ENCODE measurements at places on chromosomes 3 and 15.
A peak's percentile ranks its signal among the peaks of the same experiment; 100 is the strongest.

DNA sequence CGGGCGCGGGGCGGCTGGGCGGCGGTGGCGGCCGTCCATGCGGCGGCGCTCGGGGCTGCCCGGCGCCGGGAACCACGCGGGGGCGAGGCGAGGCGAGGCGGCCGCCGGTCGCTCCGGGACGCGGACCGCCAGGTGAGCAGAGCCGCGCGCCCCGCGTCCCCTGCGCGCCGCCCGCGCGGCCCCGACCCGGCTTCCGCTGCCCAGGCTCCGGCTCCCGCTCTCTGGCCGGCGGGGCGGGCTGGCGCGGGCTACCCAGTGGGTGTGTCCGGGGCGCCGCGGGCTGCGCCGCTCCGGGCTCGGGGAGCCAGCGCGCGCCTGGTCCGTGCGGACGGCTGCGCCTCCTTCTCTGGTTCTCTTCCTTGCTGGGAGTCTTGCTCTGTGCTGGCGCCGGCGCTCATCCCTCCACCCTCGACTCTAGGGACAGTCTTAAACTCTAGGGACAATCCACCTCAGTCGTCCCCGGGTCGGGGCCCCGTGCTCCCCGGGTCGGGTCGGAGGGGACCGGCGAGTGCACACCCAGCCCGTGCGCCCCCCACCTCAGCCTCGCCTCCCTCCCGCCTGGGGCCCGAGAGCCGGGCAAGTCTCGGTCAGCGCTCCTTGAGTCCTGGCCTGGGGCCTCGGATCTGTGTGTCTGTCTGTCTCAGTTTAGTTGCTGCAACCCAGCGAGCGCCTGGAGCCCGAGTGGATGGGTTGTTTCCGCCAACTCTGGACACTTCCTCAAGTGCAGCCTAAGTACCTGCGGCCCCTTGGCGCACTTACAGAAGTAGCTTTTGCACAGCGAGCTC is 488 bp downstream of the THSD4 start:
- DNase-seq: peak; percentile 15

GRCh38 chr3:5727743-5728484 is 540.4 kb downstream of the EDEM1 start:
- DNase-seq: no peak

DNA sequence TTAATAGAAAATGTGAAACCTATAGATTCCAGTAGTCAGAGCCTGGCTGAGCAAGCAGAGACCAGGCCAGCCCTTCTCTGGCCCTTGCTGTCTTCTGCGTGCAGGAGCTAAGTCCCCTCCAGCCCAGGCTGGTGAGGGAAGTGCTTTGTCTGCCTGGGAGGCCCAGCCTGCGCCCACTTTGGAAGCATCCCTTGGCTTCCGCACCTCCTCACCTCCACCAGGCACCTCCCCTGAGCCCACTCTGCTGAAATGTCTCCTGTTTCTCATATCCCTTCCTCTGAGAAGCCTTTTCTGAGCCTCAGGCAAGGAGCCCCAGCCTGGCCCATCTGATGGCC is 45.3 kb downstream of the ALDH1L1 start:
- DNase-seq: no peak

DNA sequence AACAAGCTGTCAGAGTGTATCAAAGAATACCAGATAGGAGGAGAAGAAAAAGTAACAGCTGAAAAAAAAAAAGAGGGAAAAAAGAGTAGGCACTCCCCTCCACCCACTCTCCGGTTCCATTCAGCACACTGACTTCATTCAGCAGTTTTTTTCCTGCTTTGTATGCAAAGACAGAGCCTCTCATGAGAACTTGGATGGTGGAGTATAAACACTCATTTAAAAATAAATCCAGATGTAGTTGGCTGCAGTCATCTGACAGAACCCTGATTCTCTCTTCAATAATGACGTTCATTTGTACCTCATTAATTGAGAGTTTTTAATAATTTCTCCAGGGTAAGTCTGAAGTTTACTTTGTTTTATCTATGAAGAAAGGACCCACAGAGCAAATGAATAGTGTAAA is 81.0 kb downstream of the TMEM108 start:
- no peak for DNase-seq

GRCh38 chr3:14725013-14725412 is 50.1 kb downstream of the C3orf20 start:
- DNase-seq: no peak

GRCh38 chr15:39354189-39354588 is 226.7 kb upstream of the THBS1 start:
- peak; percentile 42 for DNase-seq

DNA sequence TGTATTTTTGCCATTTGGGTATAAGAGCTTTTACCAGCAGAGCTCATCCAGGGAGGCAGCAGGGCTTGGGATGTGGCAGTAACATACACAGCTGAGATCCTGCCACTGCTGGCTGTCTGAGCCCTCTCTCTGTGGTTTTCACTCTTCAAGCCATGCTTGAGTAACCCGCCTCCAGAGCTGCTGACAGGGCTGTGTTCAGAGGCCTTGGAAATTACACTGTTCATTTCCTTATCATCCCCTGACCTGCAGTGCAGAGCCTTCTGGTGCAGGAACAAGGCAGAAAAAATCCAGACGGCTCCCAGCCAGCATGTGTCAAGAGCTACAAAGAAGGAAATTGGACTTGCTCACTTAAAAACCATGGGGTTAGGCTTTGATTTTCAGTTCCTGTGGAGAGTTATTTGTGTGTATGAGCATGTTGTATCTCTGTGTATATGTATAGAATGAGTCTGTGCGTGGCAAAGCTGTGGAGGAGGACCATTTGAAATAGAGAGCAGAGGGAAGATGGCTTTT is 47.0 kb downstream of the ZNF609 start:
- peak; percentile 92 for DNase-seq

- peak; percentile 31 for DNase-seq
Observed at GRCh38 chr3:42159706-42160472, 68.7 kb downstream of the TRAK1 start.

DNA sequence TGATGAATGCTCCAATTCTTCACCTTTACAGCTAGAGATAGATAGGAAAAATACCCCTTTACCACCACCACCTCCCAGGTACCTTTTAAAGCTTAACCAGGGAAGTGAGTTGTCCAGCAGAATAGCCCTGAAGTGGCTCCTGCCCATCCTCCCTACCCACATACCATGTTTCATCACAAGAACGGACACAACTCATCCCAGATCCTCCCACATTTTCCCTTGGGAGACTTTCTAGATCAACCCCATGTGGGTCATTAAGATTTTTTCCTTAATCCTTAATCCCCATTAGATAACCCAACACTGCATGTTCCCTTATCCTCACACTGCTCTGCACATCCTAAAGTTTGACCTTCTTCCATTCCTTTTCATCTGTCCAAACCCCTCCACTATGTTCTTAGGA is 69.3 kb downstream of the CHST2 start:
- no peak for DNase-seq

- no peak for DNase-seq
Observed at GRCh38 chr3:13305623-13306022, 114.5 kb downstream of the NUP210 start.

DNA sequence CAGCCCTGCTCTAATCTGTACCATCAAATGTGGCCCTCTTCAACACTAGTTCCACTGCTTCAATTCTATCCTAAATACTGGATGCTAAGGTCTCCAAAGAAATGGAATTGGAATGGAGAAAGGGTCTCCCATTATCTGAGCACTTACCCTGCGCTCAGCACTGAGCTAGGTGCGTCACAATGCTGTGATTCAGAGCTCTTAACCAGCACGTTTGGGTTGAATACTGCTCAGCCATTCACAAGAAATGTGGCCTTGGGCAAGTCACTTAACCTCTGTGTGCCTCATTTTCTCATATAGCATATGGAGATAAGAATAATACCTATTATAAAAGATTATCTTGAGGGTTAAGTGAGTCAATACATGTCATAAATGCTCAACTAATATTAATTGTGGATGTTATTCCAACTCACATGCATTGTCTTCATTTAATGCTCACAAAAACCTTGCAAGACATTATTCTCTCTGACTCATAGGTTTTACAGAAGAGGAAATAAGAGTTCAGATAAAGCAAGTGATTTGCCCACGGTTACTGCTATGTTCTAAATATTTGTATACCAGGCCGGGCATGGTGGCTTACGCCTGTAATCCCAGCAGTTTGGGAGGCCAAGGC is 27.4 kb upstream of the SRGAP3 start:
- DNase-seq: peak; percentile 8

GRCh38 chr3:29612536-29612935 is 331.7 kb downstream of the RBMS3 start:
- DNase-seq: no peak

GRCh38 chr3:48408823-48409281 is 21.0 kb downstream of the PLXNB1 start:
- DNase-seq: no peak

DNA sequence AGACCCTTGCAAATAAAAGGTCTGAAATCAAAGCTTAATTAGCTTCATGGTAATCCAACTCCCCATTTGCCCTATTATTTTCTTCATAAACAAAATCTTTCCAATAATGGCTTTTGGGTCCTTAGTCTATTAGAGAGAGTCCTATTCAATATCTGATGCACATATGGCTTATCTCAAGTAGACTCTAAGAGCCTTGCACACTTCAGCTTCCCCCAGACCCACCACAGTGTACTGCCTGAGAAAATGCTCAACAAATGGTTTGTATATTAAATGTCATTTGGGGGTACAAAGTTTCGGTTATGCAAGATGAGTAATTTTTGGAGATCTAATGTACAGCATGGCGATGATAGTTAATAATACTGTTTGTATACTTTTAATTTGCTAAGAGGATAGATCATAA is 28.9 kb downstream of the FSTL1 start:
- no peak for DNase-seq

DNA sequence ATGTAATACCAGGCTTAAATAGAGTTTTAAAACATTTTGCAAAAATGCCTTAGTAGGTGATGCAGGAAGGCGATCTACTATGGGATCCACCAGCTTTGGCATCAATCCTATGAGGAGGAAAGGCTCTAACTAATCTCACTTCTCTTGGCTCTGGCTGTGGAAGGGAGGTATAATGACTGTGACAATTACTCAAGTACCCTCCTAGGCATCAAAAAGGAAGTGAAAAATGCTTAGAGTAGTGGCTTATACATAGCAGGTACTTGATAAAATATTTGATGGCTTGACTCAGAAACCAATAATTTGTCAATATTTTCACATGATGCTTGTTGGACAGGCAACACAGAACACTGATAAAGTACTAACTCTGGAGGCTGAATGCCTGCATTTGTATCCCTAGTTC is 34.1 kb upstream of the SERPINI2 start:
- DNase-seq: no peak

DNA sequence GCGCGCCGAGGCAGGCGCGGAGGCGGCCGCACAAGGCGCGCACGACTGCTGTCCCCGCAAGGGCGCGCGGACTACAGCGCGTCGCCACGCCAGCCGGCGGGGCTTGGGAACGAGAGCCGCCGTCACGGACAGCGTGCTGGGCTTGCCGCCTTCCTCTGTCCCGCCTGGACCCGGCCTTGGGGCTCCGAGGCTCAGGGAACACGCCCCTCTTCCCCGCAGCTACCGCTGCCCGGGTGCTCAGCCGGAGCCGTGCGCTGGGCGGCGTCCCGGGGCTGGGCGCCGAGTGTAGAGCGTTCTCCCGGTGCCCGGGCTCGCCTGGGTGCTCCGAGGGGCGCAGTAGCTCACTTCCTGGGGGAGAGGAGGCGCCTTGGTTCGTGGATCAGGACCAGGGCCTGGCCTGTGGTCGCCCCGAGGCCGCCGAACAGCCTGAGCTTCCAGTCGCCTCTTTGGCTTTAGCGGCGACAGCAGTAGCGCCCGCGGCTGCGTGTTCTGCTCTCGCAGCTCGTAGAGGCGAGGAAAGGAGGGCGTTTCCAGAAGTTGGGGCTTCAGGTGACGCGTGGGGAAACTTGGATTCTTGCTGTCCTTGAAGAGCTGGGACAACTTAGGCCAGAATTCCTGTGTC is 226.7 kb upstream of the C2CD4B start:
- peak; percentile 26 for DNase-seq

DNA sequence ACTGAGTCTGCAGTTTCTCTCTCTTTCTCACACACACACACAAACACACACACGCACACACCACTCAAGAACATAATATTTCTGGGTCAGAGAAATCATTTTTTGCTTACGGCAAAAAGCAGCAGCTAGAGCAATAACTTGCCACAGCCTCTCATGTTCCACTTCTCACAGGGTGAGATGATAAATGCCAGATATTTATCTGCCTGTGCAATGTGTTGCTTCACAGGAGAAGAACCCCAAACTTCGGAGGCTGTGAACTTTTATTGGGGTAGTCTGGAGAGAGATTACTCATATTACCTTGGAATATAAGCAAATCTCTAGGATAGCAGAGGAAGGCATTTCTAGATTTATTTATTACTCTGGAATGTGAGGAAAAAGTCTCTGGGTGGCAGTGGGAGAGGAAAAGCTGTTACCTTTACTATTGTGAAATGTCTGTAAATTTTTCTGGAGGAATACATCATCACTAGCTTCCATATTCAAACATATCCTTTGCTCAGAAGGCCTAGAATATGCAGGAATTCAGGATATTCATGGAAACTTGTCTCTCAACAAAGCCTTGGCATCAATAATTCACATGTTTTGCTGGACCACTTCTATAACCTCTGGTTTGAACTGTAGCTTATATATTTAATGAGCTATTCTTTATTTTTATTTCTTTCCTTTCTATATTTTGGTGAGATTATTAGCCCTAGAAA is 369.2 kb downstream of the NSUN3 start:
- no peak for DNase-seq

DNA sequence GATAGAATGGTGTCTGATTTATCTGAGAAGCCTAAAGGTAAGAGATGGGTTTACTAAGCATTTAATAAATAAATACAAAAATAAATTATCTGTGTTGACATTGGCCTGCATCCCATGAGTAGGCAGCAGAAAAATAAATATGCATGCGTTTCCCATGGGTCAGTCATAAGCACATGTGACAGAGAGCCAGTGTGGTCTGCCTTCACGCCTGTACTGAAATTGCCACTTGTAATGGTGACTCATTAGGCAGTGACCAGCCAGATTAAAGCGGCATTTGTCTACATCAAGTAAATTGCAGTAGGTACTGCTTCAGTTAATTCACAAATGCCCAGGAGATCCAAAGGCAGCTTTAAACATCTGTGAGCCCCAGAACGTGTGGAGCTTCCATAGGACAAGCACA is 399.6 kb downstream of the NAALADL2 start:
- no peak for DNase-seq

GRCh38 chr15:72783004-72783639 is 436 bp downstream of the ADPGK start:
- DNase-seq: peak; percentile 97

- DNase-seq: no peak
Observed at GRCh38 chr3:55609230-55609827, 122.2 kb upstream of the WNT5A start.

GRCh38 chr3:101852983-101853840 is 3.9 kb downstream of the NFKBIZ start:
- DNase-seq: no peak

All from suppressor macrophage (primary cell).